ENCODE measurements at places on chromosomes 16 and 17. TPM values are rescaled to one million over a fixed set of nuclear protein-coding genes. Genes with fewer than 3 reads are reported as not detected.
A peak's percentile ranks its signal among the peaks of the same experiment; 100 is the strongest.

- peak; percentile 12 for DNase-seq
These were observed 1.3 kb downstream of the RILP start for GRCh38 chr17:1648173-1648962.

Gene CACNA1H
- not detected for total RNA-seq

- no peak for DNase-seq
These were observed 262.1 kb upstream of the MAF start for GRCh38 chr16:79862601-79863000.

Gene KRTAP2-4
- total RNA-seq, result not detected

- peak; percentile 83 for DNase-seq
These were observed 13.7 kb upstream of the CNGB1 start for GRCh38 chr16:57984443-57985203.

- DNase-seq, result peak; percentile 58
These were observed 4.5 kb upstream of the UNC13D start for GRCh38 chr17:75848523-75849278.

- DNase-seq, result no peak
These were observed 398.2 kb downstream of the SOX9 start for GRCh38 chr17:72518753-72519597.

GRCh38 chr17:49951362-49952082 lies 17.5 kb upstream of the DLX4 start:
- DNase-seq, result no peak

DNA sequence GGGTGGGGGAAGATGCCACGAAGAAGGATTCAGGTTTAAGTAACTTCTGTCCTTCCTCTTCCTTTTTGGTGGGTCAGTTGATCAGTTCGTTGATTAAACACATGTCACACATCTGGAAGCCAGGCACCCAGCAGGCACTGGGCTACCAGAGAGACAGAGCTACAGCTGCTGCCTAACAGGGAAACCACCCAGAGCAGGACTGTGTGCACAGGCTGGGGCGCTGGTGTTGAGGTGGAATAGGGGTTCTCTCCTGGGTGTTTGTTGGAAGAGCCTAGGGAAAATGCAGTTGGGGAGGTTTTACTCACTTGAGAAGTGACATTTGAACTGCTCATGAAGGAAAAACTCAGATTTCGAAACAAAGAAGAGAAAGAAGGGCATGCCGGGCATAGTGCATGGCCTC lies 152.4 kb downstream of the IRX5 start:
- no peak for DNase-seq

DNA sequence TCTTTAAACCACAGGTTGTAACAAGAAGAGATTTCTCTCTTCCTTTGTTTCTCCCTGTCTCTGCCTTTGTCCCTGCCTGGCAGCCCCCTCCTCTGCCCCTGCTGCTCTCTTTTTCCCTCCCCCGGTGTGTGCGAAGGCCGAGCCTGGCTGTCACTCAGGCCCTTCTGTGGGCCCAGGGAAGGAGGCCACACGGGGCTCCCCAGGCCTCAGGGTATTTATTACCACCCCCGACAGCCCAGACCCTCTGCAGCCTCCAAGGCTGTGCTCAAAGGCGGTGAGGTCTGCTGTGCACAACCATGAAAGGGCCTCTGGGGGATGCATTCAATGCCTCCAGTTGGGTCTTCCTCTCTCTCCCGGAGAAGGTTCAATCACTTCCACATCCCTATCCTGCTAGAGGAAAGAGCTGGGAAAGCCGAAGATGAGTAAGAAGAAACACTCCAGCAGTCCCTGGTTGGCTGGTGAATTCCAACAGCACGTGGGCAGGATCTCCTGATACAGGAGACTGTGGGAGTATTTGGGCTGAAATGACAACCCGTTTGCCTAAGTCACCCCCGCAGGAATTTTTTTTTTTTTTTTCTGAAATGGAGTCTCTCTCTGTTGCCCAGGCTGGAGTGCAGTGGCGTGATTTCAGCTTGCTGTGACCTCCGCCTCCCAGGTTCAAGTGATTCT lies 34.2 kb downstream of the ZNF423 start:
- no peak for DNase-seq

- DNase-seq, result no peak
These were observed 131.8 kb downstream of the ABCC12 start for GRCh38 chr16:48024042-48024441.

GRCh38 chr17:39643271-39643670 lies 6.3 kb downstream of the STARD3 start:
- no peak for DNase-seq

- DNase-seq, result no peak
These were observed 10.5 kb downstream of the IGSF6 start for GRCh38 chr16:21641916-21642315.

- DNase-seq, result no peak
These were observed 1.7 kb downstream of the ARHGDIA start for GRCh38 chr17:81869221-81870130.

GRCh38 chr17:47719411-47720152 lies 13.5 kb upstream of the TBX21 start:
- peak; percentile 27 for DNase-seq

- DNase-seq, result no peak
These were observed 20.2 kb downstream of the MBTPS1 start for GRCh38 chr16:84096447-84097005.

GRCh38 chr16:58109330-58109729 lies 19.9 kb downstream of the CFAP20 start:
- DNase-seq, result no peak

Gene TBC1D16
- total RNA-seq, result 23.7 TPM

Gene C16orf78
- total RNA-seq, result not detected

GRCh38 chr17:27333410-27333980 lies 39.6 kb downstream of the WSB1 start:
- no peak for DNase-seq

DNA sequence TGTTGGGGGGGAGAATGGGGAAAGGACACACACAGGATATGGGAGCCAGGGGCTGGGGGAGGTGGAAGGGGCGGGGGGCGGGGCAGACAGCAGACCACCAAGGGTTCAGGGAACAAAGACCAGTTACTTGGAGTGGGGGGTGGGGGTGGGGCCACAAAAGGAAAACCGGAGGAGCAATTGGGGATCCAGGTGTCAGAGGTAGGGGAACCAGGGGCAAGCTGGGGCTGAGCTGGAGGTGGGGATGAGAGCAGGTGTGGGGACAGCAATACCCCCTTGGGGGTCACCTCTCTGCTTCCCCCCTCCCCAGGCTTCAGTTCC lies 1.4 kb upstream of the ORAI3 start:
- no peak for DNase-seq

GRCh38 chr17:35315283-35315682 lies 58.1 kb downstream of the SLFN11 start:
- peak; percentile 87 for DNase-seq

DNA sequence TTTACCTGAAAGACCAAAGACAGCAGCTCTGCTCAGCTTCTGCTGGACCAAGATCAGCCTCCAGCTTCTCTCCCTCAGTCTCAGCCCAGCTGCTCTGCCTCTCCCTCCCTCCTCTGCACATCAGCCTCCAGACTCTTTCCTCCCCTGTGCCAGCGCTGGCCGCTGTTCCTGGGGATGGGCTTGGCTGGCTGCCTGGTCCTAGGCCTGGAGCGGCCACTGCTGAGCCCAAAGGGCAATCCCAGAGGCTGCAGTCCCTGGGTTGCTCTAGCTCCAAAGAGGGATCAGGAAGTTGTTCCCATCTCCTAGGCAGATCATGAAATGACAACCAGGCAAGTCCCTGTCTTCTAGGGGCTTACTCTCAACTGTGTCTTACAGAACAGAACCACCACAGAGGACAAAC lies 31.3 kb downstream of the DCUN1D3 start:
- DNase-seq, result no peak

GRCh38 chr16:85983606-85984230 lies 84.8 kb downstream of the IRF8 start:
- no peak for DNase-seq

Gene TOM1L1
- 83.7 TPM for total RNA-seq

DNA sequence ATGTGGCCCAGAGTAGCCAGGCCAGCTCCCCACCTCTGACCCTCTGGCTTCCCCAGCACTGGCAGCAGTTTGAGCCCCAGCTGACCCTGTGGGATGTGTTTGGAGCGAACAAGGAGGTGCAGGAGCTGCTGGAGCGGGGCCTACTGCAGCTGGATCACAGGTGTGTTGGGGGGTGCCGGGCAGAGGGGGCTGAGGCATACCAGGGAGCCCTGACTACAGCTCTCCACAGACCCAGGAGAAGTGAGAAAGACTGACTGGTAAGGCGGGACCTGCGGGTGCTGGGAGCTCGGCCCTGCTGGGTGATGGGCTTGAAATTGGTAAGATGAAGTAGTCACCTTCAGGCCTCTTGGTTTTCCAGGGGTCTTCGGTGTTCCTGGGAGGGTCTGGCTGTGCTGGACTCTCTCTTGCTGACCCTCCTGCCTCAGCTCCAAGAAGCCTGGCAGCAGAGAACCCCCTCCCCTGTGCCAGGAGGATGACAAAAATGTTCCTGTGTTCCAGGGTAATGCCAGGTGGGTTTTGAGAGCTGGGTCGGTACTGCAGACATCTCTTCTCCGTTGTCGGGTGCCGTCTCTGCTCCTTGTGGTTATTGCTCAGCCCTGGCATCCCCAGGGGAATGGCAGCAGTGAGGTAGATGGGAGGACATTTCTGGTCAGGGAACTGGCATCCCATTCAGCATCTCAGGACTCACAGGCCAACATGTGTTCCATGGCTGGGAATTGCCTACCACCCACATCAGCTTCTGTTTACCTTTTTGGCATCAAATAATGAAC lies 5.9 kb downstream of the RSAD1 start:
- DNase-seq, result no peak

DNA sequence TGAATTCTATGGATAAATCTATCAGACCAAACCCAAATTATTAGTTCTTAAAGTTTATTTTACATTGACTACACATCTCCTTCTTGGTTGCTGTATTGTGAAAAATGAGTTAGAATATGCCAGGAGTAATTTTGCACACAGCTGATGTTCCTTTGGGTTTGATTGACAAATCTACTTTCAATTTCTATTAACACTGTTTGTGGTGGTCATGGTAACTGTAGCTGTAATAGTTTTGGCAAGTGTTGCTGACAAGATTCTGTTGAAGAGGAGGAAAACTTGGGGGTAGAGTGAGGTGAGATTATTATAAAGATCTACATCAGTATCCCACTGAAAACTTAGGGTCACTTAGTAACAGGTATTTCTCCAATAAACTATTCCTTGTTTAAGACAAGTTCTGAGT lies 30.3 kb downstream of the MRTFB start:
- no peak for DNase-seq

Gene ABAT
- 2.6 TPM for total RNA-seq

Gene TRAPPC1
- 27.9 TPM for total RNA-seq

DNA sequence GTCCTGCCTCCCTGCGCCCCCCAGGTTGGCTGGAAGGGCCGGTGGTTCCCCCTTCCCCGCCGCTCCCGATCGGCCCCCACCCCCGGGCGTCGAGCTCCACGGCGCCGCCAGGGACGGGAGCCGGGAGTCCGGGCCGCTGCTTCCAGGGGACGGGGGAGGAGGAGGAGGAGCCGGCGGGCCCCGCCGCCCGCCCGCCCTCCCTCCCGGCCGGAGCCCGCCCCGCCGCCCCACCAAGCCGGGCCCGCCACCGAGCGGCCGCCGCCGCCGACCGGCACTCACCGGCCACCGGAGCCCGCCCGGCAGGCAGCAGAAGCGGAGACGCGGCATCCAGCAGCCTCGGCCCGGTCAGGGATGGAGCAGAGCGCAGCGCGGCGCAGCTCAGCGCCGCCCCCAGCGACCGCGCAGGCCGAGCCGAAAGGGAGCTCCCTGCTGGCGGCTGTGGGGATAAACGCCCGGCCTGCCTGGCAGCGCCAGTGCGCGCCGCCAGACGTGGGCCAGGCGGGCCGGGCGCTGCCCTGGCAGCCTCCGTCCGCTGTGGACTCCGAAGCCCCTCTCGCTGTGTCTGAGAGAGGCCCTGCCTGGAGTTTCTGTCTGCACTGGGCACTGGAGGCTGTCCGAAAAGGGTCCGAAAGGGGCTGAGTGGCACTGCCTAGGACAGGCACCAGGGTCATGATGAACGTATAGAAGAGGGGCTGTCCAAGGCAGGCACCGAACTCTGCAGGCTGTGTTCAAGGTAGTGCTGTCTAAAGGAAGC lies at the start of gene MYO18A:
TSS of gene MYO18A (minus strand) at position 365 of the 754 bp plus-strand sequence. CDS start 13,458 bp downstream, outside the sequence.
- DNase-seq, result peak; percentile 58

DNA sequence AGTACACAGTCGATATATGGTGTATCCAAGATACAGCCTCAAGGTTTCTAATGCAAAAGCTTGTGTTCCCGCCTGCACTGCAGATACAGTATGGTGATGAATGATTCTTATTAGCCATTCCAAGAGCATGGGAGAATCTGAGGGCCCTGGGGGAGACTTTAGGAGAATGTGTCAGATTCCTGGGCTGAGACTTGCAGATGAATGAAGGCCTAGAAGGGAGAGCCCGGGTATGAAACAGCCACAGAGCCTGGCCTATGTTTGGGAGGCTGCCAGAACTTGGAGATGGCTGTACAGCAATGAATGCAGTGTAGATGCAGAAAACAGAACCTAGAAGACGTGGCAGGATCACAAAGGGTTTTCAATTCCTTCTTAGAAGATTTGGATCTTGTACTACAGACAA lies 510.7 kb downstream of the HAPSTR1 start:
- no peak for DNase-seq

DNA sequence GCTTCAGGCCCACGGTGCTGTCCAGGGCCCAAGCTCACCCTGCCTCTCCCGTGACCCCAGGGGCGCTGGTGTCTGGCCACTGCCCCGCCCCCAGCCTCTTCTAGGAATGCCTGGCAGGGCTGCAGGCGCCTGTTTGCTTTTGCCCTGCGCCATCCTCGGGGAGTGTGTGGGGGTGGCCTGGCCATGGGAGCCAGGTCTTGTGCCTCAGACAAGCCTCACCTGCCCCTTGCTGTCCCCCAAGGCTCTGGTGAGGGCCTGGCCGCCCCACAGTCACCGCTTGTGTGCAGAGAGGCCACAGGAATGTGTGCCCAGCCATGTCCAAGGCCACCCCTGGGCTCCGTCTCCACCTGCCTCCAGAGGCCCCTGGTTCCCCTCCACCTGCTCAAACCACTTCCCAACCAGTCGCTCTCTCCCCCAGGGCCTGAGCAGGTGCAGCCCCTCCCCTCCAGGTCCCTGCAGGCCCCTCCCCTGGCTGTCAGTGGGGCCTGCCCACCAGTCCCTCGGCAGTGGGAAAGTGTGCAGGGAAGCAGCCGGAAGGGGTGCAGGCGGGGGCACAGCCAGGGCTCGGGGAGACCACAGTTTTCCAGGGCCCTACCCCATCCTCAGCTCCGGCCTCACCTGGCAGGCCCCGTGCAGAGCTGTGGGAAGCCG lies 841 bp upstream of the IGFALS start:
- DNase-seq, result no peak

- no peak for DNase-seq
These were observed 78.4 kb upstream of the MED9 start for GRCh38 chr17:17398188-17398942.

Gene SLC5A11
- not detected for total RNA-seq
